ENCODE measurements at places on chromosomes 7 and 10.

GRCh38 chr7:64651203-64651602 lies 14.7 kb upstream of the ZNF107 start:
- no peak for DNase-seq

- DNase-seq, result no peak
Observed at GRCh38 chr7:104998040-104998752, 15.8 kb upstream of the KMT2E start.

DNA sequence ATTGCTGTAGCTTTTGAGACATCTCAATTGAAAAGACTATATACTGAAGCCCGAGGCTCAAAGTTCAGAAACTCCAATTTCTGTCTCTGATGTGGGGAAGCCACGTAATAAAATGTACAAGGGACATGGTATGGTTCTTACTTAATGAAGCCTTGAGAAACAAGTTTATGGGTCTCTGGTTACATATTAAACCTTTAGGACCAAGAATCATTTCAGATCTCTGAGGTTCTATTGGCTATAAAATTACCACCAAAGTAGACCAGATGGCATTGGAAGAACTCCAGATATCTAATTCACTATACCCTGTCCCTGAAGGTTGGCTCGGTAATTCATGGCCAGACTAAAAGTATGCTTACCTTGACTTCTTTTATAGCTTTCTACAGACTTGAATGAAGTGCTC lies 23.7 kb downstream of the STAMBPL1 start:
- DNase-seq, result no peak

GRCh38 chr10:77121829-77122228 lies 515.8 kb downstream of the KCNMA1 start:
- no peak for DNase-seq

GRCh38 chr10:1522237-1522636 lies 215.1 kb downstream of the ADARB2 start:
- no peak for DNase-seq

- no peak for DNase-seq
Observed at GRCh38 chr10:75297021-75297599, 61.4 kb upstream of the COMTD1 start.

GRCh38 chr10:76236356-76236755 lies 804.9 kb downstream of the LRMDA start:
- no peak for DNase-seq

GRCh38 chr10:131724891-131725580 lies 175.8 kb upstream of the PPP2R2D start:
- DNase-seq, result no peak

DNA sequence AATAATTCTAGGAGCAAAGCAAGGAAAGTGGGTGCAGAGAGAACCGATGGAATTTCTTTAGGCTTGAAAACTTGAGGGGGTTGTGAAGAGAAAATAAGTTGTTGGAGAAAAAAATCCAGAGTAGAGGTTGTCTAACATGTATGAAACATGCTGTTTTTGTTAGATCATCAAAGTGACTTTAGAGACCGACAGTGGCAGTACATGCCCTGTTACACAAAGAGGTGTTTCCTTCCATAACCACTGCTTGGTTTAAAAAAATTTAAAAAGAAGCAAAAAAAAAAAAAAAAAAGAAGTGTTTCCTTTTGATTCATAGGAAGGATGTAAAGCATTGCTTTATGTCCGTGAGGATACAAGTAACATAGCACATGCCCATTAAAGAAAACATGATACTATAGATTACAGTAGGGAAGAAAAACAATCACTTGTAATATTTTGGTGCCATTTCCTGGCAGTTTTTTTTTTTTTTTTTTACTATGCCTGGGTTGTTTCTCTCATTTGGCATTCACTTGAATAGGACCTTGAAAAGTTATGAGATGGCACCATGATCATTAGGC lies 6.1 kb downstream of the ENTPD1 start:
- DNase-seq, result no peak

DNA sequence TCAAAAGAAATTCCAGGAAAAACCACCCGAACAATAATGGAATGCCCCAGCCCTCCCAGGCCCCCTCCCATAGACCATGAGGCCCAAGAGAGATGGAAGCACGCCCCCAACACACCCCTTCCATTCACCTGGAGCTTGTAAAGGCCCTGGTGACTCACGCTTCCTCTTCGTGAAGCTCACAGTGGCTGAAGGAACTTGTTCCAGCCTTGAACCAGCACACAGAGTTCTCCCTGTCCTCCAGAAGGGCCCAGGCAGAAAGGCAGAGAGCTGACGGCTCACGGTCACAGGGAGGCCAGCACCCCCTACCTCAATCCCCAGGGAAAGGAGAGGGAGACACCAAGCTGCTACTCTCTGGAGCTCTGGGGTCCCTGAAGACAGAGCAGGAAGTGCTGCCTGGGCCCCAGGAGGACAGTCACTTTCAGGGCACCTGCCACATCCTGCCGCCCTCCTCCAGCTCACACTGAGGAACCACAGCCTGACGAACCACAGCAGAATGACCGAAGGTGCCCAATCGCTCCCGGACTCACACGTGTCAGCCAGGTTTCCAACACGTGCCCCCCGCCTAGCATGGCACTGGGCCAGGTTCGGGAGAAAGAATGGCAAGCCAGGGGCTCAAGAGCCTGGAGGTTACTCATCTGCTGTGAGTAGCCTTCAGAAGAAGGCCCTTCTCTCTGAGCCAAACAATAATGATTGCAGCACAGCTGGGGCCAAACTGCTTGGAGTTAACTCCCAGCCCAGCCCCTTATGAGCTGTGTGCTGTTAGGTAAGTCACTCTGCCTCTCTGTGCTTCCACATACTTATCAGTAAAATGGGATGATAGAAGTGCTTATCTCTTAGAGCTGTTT lies 52.8 kb downstream of the DLG5 start:
- no peak for DNase-seq

- no peak for DNase-seq
Observed at GRCh38 chr7:128889121-128889520, 21.4 kb downstream of the KCP start.

- DNase-seq, result no peak
Observed at GRCh38 chr10:87635498-87636312, 24.0 kb upstream of the PAPSS2 start.

DNA sequence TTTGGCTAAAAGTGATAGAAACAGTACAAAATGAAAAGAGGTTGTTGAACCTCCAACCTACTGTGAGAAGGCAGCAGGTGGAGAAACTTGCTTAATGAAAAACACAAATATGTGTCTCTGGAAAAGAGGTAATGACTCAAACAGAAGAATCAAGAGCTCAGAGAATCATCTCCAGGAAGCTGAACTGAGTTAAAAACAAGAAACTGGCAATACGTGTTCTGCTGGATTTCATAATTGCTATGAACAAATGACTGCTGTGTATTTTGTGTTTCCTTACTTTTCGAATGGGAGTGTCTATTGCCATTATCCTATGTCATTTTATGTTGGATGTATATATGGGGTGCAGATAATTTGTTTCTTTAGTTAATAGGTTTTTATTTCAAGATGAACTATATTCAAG lies 401.1 kb downstream of the DGKB start:
- DNase-seq, result no peak

DNA sequence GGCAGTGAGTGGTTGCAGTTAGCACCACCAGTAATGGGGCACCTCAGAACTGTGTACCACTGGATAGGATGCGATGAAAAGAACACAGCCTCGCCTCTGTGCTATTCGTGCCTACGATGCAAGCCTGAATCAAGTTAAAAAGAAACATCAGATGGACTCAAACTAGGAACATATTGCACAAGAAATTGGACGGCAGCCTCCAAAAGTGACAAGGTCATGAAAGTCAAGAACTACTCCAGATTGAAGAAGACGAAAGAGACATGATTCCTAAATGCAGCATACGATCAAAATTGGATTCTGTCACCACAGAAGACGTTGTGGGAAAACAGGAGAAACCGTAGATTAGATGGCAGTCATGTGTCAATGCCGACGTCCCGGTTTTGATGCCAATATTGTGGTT lies 648.1 kb upstream of the FOXK1 start:
- no peak for DNase-seq

- DNase-seq, result no peak
Observed at GRCh38 chr10:132571650-132572544, 34.3 kb downstream of the INPP5A start.

DNA sequence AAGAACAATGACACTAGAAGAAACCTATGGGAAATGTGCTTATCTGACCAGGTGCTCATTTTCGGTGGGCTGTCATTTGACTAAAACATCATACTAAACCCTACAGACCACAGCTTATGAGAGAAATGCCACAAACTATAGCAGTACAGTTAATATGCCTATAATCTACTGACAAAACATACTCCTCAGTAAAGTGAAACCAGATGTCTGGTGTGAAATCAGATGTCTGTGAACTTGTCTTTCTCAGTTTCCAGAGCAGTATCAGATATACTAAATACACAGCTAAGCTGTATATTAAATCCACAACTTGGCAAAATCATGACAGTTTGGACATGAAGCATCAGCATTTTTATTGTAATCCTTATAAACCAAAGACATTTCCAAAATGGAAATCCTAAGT lies 3.3 kb downstream of the IMMP2L start:
- DNase-seq, result no peak

DNA sequence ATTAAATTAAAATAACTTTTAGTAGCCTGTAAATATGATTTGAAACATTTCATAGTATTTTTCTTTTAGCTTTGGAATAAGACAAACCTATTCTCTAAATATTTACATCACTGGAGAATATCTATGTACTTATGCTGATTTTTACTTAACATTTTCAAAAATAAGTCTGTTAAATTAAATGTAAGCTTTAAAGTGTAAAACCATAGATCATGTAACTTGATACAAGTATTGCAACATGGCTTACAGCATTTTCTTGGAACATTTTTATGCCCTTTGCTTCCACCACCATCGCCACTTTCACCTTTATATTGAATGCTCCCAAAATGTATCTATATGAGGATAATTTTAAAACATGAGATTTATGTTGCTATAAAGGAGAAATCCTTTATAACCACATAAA lies 427.1 kb downstream of the GFRA1 start:
- DNase-seq, result no peak
